HT-29 (cell line): ENCODE measurements at places on chromosomes 13 and 19.

GRCh38 chr13:38044067-38044466 is 174.5 kb upstream of the TRPC4 start:
- DNase-seq = no peak

DNA sequence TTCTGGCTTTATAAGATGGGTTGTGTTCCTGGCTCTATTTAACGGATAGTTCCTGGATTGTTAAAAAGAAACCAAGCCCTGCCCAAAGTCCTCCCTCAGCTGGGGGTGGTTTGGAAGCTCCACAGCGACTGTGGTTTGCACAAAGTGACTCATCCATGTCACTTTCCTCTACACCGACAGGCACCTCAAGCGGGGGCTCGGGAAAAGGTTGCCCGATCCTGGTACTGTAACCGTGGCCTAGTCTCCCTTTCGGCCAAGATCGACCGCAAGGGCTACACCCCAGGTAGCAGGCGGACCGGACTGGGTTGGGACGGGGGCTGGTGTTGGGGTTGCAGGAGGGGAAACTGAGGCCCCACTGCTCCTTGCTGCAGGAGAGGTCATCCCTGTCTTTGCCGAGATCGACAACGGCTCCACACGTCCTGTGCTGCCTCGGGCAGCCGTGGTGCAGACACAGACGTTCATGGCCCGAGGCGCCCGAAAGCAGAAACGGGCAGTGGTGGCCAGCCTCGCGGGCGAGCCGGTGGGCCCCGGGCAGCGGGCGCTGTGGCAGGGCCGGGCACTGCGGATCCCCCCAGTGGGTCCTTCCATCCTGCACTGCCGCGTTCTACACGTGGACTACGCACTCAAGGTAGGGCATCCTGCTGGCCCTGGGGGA is 1.6 kb downstream of the ARRDC2 start:
- no peak for DNase-seq

- DNase-seq = no peak
These were observed 20.2 kb downstream of the AP1M1 start for GRCh38 chr19:16217716-16218451.

- no peak for DNase-seq
These were observed 21.5 kb downstream of the STARD13 start for GRCh38 chr13:33263976-33264619.

- DNase-seq = no peak
These were observed 26.1 kb downstream of the EXOC3L2 start for GRCh38 chr19:45218911-45219743.

DNA sequence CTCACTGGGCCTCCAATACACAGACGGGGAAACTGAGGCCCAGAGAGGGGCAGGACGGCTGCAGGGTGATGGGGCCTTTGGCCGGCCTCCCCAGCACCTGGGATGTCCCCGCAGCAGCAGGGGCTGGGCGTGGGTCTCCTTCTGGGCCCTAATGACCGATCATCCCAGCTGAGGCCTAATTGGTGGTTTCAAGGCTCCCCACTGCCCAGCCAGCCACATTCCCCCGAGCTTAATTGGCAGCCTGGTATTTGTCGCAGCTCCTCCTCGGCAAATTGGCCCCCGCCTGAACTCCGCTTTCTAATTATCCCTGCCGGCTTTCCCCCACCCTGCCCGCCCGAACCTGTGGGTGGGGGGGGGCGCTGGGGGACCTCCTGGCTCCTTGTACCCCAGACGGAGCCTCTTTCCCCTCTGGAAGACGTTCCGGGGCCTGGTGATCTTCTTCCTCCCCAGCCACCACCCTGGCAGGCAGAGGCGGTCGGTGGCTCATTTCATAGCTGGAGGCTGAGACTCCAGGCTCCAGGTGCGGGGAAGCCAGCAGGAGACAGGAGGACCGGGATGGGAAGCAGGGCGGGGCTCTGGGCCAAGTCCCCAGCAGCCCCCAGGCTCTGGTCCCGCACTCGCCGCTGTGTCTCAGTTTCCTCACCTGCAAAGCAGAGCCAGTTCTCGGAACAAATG is 27.2 kb upstream of the WDR18 start:
- peak; percentile 62 for DNase-seq

- DNase-seq = no peak
These were observed 3.8 kb downstream of the LRRC4B start for GRCh38 chr19:50564229-50565105.

GRCh38 chr13:39415008-39415802 is 187.8 kb downstream of the LHFPL6 start:
- peak; percentile 21 for DNase-seq

DNA sequence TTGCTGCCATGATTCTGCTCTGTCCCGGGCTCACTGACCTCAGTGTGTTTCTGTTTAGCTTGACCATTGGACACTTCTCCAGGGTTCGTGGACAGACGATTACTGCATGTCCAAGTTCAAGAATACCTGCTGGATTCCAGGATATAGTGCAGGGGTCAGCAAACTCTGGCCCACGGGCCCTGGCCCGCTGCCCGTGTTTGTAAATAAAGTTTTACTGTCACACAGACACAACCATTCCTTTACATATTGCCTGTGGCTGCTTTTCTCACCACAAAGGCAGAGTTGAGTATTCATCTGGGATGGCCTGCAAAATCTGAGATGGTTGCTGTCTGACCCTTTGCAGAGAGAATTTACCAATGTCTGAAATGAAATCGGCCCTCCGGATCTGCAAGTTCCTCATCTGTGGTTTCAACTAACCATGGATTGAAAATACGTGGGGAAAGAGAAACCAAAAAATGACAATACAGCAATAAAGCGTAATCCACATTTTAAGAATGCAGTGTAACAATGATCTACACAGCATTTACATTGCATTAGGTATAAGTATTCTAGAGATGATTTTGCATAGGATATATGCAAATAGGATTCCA is 25.9 kb upstream of the F2RL3 start:
- no peak for DNase-seq

DNA sequence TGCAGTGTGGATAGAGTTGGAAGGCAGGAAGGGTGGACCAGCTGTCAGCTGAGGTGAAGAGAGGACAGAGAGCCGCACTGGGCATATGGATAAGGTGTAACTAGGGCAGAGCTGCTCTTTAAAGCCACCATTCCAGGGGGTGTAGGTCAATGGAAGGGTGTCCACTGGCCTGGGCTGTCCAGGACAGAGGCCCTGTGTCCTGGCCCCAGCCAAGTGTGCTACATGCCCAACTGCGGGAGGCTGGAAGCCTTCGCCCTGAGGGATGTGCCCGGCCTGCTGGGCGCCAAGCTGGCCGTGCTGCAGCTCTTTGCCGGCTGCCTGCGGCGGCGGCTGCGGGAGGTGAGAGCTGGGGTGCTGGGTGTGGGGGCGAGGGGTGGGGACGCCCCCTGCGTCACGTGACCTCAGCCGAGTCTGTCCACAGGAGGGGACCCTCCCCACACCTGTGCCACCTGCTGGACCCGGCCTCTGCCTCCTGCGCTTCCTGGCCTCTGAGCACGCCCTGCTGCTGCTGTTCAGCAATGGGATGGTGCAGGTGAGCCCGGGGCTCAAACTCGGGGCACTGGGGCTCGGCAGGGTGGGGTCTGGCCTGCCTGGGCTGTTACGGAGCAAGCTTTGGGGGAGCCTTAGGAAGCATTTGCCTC is 9.8 kb downstream of the PLK5 start:
- no peak for DNase-seq

- DNase-seq = no peak
These were observed 340.6 kb downstream of the TEX29 start for GRCh38 chr13:111661052-111661451.
